ENCODE measurements at places on chromosomes 13 and 19. TPM values are rescaled to one million over a fixed set of nuclear protein-coding genes. Genes with fewer than 3 reads are reported as not detected.

The SPACA6 gene
- 6.4 TPM for polyA plus RNA-seq

GRCh38 chr13:110471833-110472162 is 89.7 kb downstream of the RAB20 start:
- DNase-seq: no peak

DNA sequence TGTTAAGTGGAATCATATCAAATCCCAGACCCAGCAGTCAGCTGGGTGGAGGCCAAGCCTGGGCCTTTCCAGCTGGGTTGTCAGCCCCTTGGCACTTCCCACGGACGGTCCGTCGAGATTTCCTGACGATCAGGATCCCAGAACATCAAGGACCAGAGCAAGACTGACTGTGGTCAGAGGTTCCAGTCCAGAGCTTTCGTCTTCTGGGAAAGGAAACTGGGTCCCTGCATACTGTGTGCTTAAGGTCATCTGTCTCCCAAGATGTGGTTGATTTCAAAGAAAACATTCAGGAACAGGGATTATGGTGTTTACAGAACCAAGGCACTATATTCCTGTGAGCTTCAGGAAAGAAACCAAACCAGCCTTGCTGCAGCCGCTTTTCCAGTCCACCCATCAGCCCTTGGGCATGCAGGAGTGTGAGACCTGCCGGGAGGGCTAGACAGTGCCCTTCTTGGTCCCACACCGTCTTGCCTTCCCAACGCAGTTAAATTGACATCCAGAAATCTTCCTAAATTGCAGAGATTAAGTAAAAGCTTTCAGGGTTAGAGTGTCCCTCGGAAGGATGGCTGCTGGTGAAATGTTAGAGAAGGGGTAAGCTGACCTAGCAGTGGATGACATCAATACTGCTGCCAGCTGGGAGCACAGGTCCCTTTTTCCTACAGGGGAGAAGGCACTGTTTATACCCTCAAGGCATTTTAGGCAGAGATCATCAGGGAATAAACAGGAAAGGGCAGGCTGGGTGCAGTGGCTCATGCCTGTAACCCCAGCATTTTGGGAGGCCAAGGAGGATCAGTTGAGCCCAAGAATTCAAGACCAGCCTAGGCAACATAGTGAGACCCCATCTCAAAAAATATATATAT is 5.0 kb upstream of the C19orf33 start:
- DNase-seq: no peak

GRCh38 chr19:18513868-18514267 is 8.0 kb downstream of the ELL start:
- no peak for DNase-seq

The MAP4K1 gene
- 0.18 TPM for polyA plus RNA-seq

The RFPL4AL1 gene
- not detected for polyA plus RNA-seq

GRCh38 chr19:4390017-4390566 is 10.3 kb downstream of the SH3GL1 start:
- DNase-seq: no peak

DNA sequence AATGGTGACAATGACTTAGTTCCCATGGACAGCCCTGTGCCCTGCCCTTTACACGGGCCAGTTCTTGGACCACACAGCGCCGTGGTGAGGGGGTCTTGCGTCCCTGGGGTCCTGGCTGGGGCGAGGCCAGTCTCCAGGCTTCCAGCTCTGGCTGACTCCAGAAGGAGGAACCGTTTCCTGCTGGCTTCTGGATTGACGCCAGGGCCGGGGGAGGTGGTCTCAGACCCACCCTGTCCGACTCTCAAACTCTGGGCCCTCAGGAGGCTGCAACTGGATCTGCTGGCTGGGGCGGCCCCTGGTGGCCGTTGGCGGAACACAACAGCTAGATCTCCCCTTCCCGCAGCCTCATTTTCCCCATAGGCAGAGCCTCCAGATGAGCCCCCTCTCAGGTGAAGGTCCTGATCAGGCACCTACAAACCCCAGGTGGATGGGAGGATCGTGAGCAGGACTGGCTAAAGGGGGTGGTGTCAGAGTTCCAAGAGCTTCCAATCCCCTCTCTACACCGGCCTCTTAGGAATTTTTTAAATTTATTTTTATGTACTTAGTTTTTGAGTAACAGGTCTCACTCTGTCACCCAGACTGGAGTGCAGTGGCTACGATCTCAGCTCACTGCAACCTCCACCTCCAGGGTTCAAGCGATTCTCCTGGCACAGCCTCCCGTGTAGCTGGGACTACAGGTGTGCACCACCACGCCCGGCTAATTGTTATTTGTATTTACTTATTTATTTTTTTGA is 8.0 kb downstream of the CCDC194 start:
- no peak for DNase-seq

DNA sequence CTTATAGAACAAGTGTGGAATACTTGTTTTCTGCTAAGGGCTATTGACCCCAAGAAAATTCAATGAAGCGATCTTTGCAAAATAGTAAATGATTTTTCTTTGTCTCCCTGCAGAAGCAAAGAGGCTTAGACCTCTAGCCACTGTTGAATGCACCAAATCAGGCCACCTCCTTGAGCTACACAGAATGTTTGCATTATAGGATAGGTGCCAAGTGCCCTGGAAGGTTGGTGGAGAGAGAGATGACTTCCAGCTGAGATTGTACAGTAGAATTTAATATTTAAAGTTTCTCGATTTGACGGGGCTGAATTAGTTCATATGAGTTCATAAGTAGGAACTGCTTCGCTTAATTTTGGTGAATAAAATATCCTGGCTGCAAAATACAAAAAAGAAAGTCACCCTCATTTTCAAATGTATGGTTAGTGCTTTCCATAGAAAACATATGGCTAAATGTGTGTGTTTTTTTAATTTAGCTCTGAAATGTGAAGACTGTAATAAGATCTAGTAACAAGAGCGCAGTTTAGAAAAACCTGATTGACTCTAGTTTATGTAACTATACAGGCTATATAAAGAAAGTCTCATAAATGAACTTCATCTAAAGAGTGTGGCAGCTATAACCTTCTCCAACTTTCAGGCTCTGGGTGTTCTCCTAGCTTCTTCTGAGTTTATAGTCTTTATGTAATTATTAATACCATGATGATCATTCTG is 41.6 kb downstream of the LRCH1 start:
- DNase-seq: no peak

GRCh38 chr19:5806905-5807304 is 2.0 kb downstream of the NRTN start:
- no peak for DNase-seq

DNA sequence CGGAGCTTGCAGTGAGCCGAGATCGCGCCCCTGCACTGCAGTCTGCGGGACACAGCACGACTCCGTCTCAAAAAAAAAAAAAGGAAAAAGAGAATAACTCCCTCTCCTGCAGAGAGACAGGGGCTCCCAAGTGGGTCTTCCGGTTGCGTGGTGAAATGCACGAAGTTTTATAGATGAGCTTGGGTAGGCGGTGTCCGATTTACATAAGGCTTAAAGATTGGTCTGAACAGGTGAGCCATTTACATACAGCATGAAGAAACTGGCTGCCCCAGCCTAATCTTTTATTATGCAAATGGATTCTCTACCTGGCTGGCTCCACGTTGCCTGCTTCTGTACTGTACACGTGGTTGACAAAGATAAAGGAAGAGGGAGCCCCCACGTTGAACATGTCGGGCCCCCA is 19.5 kb downstream of the ADGRE2 start:
- no peak for DNase-seq

The FPR1 gene
- polyA plus RNA-seq: not detected

DNA sequence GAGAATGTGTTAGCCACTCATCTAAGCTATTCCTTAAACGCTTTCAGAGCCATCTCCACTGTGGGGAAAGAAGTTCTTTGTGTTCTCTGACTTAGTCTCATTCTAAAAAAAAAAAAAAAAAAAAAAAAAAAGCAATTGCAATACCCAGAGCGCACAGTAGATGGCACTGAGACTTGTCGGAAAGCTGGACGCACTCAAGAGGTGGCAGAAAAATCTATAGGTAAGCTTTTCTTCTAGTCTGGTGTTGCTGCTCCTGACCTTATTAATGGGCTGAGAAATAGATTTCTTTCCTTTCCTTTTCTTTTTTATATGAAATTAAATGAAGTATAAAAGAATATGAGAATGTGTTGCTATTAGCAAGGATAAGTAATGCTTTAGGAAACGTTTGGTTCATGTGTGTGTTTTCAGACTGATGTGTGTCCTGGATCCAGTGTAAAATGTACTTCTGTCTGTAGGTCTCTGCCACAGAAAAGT is 4.7 kb upstream of the GJB2 start:
- DNase-seq: no peak

The ZNF99 gene
- not detected for polyA plus RNA-seq

All from BJ (cell line).